ENCODE measurements at places on chromosomes 4 and X. TPM values are rescaled to one million over a fixed set of nuclear protein-coding genes. Genes with fewer than 3 reads are reported as not detected.

DNA sequence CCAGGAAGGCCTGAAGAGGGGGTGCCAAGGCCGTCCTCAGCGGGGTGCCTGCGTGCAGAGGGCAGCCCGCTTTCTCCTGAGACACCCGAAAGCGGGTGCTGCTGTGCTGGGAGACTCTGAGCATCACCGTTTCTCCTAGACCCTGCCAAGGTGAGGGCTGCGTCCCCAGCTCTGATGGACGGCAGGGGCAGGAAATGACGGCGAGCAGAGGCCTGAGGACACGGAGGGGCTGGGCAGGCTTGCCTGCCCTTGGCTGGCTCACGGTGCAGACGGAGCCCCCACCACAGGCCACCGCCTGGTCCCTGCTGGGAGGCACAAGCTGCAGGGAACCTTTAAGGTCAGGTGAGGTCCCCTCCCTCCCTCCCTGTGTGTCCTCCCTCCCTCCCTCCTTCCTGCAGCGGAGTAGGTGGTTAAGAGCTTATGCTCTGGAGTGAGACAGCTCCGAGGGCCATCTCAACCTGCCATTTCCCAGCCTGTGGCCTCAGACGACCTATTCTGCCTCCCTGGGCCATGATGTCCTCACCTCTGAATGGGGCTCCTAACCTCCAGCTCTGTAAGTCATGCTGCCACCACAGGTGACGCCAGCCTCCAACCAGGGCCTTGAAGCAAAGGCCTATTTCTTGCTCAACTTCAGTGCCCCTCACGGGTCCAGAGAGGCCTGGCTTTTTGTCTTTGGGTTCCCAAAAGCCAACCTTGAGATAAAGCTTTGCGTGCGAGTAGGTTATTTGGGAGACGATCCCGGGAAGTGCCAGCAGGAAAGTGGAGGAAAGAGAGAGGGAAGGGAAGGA, 54.2 kb upstream of the GRPEL1 start:
- DNase-seq: no peak

- no peak for DNase-seq
Observed at GRCh38 chr4:10237131-10237530, 120.5 kb upstream of the WDR1 start.

- DNase-seq: no peak
Observed at GRCh38 chr4:188992706-188993105, 853.5 kb downstream of the TRIML1 start.

GRCh38 chr4:139557556-139558110, 1.6 kb upstream of the SETD7 start:
- DNase-seq: no peak

DNA sequence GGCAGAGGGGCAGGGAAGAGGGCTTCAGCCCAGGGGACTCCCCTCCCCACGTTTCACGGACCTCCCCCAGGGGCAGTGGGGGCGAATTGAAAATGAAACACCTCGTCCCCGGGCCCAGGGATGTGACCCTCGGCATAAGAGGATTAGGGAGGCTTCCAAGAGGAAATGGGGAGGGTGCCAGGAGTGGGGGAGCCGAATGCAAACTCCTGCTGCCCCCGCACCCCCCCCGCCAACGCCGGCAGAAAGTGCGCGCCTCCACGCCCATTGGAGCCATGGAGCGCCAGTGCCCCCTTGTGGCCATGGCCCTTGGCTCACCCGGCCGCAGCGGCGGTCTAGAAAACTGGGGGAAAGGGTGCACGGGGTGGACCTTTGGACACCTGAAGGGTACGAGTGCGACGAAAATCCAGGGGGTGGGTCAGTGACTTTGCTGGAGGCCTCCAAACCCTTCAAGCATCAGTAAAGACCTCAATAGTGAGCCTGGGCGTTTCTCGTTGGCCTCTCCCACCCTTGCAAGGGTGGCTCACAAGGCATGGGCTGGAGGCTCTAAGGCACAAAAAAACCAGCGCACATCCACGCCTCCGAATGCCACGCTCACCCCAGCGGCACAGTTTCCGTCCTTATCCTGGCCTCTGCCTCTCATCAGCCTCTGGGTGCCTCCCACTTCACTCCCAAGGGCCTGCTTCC, 120.8 kb upstream of the PJA1 start:
- DNase-seq: no peak

GRCh38 chr4:110611968-110612447, 10.9 kb downstream of the PITX2 start:
- DNase-seq: no peak

- no peak for DNase-seq
Observed at GRCh38 chr4:105129286-105130040, 17.2 kb upstream of the TET2 start.

GRCh38 chrX:861340-861890, 230.8 kb downstream of the SHOX start:
- DNase-seq: peak; percentile 56

- DNase-seq: no peak
Observed at GRCh38 chrX:154465601-154466000, 7.5 kb downstream of the PLXNA3 start.

DNA sequence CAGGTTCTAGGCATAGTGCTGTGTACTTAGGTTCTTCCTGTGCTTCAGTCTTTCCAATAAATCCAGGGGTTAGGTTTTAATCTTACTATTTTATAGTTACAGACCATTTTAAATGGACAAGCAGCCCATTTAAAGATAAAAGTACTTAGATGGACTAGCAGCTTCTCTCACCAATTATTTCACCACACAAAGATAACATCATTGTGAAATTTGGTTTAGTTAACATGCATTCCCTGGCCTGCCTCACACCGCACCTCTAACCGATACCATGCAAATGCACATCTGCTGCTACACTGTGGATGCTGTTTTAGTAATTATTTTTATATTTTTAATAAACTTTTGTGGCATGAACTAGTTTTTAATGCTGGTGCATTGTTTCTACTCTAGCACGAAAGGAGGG, 252.6 kb downstream of the RAPGEF2 start:
- DNase-seq: no peak

Gene HPSE
- 0.71 TPM for polyA plus RNA-seq

Gene ZDHHC15
- not detected for polyA plus RNA-seq

Measured in BJ (cell line).